ENCODE measurements at places on chromosomes 2 and 18.

DNA sequence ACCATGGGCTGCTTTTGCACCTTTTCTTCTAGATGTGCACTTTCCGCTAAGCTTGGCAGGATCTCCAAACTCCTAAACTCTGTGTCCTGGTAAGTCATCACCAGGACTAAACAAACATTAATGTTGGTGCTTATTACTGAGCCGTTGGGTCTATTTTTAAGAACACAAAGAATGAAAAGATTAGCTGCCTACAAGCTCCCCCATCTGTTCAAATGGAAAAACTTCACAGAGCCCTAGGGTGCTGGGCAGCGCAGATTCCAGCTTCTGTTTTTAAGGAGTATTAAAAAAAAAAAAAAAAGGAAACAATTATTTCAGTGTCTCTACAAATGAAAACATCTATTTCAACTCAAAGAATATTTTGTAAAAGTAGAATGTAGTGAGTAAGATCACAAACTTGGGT, 97.8 kb upstream of the AQP4 start:
- DNase-seq = no peak

DNA sequence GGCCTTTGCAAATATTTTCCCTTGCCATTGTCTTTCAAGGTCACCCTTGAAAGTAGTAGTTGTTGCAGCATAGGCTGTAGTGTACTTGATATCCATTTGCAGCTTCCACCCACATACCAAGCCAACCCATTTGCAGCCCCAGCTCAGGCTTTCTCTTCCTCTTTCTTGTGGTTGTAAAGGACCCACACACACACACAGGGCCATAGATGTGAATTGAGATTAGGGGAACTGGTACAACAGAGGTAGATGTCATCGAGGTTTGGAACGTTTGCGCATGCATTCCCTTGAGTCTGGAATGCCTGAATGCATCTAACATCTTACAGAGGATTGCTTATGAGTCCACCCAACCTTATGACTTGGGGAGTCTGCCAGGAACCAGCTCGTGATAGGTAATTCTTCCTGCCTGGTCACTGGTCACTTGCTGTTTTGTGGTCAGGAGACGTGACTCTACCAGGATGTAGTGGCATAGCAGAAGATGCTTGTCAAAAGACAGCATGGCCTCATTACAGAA, 91.9 kb downstream of the MRPS9 start:
- DNase-seq = no peak

- no peak for DNase-seq
Measured at GRCh38 chr2:128607911-128608506, 289.3 kb upstream of the HS6ST1 start.

DNA sequence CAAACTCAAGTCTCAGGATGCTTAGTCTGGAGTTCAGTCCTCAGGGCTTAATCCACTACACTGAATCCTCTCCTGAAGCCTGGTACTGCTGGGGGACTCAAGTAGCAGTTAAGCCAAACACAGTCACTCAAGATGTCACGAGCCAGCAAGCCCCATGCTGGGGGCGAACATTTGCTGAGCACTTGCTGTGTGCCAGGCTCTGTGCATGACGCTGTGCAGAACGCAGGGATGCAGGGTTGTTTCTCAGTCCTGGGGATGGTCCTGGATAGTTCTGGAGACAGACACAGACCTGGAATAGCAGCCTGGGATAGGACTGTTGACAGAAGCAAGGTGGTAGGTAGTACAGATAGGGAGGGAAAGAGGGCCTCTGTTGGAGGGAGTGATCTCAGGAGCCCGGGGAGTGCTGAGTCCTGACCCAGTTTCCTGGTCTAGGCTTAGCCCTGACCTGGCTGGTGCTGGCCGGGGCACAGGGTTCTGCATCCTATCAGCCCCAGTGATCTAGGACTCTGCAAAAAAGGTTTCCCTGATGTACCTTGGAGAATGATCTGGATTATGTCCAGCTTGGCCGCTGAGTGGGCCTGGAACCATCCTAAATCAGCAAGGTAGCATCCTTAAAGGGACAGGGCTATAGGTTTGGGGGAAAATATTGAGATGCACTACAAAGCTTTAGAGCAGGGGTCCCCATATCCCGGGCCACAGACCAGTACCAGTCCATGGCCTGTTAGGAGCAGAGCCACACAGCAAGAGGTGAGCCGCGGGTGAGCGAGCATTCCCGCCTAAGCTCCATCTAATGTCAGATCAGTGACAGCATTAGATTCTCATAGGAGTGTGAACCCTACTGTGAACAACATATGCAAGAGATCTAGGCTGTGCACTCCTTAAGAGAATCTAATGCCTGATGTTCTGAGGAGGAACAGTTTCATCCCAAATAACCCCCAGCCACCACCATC, 54.7 kb upstream of the OTOF start:
- DNase-seq = no peak

Measured in ACHN (cell line).